ENCODE measurements at places on chromosomes 7 and 10.

- no peak for DNase-seq
These were observed 294.5 kb downstream of the AUTS2 start for GRCh38 chr7:69892790-69893189.

DNA sequence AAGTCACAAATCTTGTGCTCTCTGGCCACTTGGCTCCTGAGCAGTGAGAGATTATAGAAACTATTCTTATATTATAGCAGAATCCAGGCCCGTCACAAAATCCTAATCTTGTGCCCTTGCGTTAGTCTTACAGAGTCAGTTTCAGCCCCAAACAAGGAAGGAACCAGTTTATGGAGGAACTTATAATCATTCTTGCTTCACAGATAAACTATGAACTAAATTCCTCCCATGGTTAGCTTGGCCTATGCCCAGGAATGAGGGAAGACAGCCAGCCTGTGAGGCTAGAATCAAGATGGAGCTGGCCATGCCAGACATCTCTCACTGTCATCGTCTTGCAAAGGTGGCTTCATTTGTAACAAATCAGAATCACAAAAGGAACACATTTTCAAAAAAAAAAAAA lies 199.7 kb upstream of the PITRM1 start:
- DNase-seq: no peak

DNA sequence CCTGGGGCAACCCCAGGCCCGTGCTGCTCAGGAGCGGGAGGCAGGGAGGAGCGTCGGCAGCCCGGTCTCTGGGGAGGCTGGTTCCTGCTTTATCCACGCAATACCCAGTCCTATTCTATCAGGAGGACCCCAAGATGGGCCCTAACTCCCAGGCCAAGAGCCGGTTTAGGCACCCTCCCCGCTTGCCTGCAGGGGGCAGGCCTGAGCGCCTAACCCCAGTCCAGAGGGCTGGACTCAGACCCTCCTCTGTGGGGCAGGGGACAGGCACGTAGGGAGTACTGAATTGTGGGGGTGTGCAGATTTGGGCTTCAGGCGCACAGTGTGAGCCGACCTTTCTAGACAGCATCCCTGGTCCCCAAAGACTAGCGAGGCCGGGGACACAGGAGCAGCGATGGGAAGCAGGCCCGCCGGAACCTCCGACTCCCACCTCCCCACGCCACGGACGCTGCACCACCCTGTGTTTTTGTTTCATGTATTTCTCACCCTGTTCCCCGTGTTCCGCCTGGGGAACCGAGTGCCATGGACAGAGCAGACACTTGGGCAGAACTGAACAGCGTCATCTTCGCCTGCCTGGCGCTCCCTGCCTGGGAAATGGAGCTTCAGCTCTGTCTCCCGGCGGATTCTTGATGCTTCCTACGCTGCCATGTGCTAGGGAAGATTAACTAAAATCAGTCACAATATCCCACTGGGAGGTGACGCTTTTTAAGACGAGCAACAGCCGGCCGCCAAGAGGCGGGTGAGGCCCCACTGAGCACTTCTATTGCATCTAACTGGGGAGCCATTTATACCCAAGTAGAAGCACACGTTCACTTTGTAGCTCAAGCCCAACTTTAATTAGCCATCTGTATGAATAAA lies 5.3 kb downstream of the NUDT1 start:
- DNase-seq: no peak

DNA sequence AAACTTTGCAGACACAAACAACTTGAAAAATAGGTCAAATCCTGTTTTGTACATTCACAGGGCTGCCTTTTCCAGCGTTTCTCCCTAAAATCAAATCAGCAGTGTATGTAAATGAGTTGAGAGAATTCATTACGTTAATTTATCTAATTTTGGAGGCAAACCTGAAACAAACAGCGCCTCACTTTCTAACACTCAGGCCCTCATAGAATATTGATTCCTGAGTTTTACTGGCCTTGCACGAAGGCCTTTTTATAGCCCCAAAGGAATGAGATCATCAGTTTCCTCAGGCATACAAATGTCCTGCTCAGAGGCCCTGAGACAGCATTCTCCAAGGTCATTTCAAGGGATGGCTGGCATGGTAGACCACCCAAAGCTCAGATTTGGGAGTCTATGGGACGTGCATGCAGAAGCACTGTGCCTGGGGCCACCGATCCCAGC lies 131.7 kb upstream of the CHST15 start:
- no peak for DNase-seq

- no peak for DNase-seq
These were observed 13.5 kb downstream of the EPHB6 start for GRCh38 chr7:142868188-142868985.

DNA sequence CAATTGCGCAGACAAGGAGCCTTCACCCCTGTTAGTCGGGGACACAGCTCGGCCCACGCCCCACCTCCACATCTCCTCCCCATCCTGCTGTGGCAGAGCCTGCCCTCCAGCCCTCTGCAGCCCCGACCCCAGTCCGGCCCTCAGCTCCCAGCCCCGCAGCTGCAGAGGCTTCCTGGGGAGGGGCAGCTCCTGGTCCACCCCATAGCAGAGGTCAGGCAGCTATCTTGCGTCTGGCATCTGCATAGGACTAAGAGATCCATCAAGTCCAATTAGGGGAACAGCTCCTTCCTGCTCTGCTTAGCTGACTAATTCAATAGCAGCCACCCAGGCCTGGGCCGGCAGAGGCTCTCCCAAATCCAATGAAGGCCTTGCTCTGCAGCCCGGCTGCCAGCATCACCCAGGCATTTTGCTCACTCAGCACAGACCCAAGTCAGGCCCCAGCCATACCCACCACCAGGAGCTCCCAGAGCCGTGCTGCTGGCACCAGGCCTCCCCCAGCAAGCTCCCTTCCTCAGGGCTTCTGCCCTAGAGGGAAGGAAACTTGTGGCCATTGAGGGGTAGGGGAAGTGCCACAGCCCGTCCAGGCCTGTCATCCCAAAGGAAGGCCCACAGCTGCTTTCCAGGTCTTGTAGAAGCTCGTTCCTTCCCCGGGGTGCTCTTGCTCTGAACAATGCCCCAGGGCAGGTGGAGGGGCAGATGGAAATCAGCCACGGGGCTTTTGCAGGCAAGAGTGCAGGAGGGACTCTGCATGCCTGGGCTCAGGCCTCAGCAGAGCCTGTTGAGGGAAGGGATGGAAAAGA lies 106.2 kb upstream of the RET start:
- no peak for DNase-seq

DNA sequence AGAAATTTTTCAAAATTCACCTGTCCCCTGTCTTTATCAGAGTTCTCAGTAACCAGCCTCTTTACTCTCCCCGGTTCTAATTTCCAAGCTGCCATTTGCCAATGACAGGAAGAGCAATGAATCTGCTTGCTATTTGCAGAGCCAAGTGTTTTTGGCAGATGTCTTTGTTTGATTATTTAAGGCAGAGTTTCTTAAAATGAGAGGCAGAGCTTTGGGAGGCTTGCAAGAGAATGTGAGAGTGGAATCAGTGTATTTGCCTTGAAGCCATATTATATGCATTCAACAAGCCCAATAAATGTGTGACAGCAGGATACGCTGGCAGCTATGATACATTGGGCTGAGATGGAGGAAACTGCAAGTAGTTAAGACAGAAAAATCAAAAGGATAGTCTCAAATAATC lies 196.5 kb downstream of the PHF14 start:
- no peak for DNase-seq

DNA sequence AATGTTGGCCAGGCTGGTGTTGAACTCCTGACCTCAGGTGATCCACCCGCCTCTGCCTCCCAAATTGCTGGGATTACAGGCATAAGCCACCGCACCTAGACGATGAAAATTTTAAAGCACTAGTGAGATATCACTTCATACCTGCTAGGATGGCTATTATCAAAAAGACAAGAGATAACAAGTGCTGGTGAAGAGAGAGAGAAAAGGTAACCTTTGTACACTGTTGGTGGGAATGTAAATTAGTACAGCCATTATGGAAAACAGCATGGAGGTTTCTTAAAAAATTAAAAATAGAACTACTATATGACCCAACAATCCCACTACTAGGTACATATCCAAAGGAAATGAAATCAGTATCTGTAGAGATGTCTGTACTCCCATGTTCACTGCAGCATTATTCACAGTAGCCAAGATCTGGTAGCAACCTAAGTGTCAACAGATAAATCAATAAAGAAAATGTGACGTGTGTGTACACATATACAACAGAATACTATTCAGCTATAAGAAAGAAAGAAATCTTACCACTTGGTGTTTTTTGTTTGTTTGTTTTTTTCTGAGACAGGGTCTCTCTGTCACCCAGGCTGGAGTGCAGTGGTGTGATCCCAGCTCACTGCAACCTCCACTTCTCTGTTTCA lies 12.5 kb downstream of the MMS19 start:
- no peak for DNase-seq

- no peak for DNase-seq
These were observed 9.7 kb downstream of the EXOC6 start for GRCh38 chr10:92857904-92858514.

DNA sequence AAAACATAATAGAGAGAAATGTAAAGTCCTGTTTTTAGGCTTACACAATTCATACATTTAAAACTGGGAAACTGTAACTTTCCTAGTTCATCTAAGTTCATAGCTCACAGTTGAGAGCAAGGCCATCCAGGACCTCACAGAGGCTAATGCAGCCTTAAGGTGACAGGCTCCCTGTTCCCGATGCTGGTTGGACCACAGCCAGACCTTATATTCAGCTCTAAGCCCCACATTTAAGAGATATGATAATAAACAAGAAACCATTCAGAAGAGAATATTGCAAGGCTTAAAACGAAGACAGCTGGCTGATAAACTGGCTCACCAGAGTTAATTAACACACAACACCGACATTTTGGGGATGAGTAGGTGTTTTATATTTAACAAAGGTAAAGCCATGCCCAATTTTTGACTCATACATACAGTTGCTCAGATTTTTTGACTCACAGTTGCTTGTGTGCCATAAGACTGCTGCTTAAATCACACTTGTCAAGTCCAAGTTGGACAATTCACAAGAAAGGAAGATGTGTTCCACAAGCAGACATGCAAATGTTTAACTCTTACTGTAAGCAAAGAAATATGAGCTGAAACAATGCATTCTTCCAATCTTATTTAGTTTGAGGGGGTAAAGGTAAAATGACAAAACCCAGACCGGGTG lies 41.1 kb upstream of the TMEM213 start:
- DNase-seq: no peak

DNA sequence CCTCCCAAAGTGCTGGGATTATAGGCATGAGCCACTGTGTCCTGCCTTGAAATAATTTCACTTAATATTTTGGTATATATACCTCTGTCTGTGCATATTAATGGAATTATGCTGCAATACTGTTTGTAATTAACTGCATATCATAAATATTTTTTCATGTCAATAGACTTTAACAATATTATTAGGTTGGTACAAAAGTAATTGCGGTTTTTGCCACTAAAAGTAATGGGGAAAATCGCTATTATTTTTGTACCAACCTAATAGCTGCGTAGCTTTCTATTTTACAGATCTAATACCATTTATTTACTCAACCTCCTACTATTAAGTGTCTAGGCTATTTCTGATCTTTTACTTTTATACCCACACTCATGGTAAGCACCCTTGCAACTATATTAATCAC lies 3.9 kb upstream of the PDE6C start:
- DNase-seq: no peak

DNA sequence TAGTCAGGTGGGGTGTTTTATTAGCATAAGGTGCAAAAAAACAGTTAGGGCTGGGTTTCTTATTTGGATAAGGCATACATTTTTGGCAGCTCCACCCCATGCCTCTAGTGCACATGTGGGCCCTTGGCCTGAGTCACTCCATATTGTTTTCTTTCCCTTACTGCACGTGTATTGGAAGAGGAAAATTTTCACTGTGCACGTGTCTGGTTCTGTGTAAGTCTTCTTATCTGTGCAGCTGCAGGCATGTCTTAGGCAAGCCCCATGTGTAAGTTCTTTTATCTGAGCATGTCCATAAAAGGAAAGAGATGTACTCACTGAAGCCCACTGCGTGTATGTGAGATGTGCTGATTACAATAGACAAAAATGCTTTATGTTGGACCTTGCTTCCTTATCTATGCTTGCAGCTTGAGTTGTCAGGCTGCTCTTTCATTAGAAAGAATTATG lies 540.3 kb upstream of the IGFBP3 start:
- no peak for DNase-seq

- DNase-seq: peak; percentile 35
These were observed 15.7 kb upstream of the ARMC3 start for GRCh38 chr10:22911889-22912762.

- no peak for DNase-seq
These were observed 54.5 kb downstream of the COA1 start for GRCh38 chr7:43674559-43675436.

DNA sequence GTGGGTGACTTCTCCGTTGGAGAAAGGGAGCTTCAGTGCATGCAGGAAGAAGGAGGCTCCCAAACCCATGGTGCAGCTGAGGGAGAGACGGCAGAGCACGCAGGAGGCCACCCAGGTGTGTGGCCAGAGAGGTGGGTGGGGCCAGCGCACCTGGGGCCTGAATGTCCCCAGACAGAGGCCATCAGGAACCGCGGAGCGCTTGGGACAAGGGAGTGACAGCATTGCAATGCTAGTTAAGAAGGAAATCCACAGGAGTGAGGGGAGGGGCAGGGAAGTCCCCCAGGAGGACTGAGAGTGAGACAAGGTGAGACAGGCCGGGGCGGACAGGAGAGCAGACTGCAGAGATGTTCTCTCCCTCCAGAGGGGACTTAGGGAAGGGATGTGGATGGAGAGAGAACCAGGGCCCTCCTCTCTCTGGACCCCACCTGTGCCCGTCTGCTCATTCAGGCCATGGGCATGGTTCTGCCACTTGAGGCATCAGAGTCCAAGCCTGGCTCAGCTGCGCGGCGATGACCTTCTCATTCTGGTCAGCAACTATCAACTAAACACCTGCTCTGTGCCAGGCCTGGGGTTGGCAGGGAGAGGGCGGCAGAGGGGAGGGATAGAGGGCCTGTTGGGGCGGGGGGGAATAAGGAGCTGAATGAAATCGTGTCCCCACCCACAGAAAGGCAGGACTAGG lies 69.4 kb upstream of the COL13A1 start:
- no peak for DNase-seq

- DNase-seq: no peak
These were observed 12.2 kb downstream of the MDFIC start for GRCh38 chr7:114934086-114934485.

DNA sequence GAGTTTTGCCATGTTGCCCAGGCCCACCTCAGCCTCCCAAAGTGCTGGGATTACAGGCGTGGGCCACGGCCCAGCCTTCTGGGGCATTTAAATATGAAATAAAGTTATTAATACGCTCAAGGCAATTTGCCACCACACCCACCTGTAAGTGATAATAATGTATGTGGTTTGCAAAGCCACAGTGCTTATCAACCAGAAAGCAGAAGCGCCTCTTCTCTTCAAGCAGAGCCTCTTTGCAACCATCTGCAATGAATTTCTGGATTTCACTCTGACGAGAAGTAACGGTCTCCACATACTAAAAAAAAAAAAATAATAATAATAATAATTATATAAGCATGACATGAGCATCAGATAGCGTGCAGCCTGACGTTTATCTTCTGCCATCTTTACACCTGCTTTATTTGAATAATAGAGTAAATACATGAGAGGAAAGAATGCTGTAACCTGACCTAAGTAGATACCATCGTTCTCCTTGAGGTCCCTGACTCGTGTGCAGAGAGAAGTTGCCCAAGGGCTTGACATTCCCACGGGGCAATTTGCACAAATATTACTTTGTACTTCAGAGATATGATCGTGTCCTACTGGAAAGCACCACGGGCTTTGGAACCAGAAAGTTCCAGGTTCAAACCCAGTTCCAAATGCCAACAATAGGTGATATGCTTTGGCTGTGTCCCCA lies 34.0 kb downstream of the BRI3 start:
- DNase-seq: no peak
